ENCODE measurements at places on chromosomes 2 and 18. TPM values are rescaled to one million over a fixed set of nuclear protein-coding genes. Genes with fewer than 3 reads are reported as not detected.

DNA sequence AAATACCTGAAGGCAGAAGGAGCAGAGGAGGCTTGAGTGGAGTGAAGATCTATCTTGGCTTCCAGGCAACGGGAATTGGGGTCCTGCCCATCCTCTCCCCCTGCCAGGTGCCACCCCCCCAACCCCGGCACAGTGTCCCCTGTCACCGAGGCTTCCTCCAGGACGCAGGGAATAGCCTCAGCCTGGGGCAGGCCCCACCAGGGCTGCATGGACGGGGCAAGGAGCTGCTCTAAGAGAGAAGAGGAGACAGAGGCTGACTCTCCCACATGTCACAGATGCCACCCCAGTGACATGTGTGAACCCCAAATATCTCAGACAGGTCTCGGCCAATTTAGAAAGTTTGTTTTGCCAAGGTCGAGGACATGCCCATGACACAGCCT lies 42.1 kb downstream of the PXDN start:
- no peak for DNase-seq

GRCh38 chr2:188610050-188610444 lies 318.4 kb downstream of the GULP1 start:
- DNase-seq = no peak

DNA sequence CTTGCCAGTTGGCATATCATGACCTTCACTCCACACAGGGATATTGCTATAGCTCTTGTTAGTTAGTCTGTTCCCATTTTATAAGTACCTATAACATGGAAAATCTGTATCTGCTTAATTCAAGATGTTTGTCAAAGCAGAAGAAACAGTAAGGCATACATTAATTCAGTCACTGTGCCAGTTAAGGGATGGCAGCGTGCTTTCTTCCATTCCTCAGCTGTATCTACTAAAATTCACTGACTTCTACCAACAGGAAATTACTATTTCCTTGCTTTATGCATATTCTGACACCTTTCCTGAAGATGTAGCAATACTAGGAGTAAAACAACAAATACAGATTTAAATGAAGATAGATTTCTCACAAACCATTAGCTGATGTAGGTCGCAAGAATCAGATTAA lies 59.9 kb downstream of the RNF152 start:
- no peak for DNase-seq

DNA sequence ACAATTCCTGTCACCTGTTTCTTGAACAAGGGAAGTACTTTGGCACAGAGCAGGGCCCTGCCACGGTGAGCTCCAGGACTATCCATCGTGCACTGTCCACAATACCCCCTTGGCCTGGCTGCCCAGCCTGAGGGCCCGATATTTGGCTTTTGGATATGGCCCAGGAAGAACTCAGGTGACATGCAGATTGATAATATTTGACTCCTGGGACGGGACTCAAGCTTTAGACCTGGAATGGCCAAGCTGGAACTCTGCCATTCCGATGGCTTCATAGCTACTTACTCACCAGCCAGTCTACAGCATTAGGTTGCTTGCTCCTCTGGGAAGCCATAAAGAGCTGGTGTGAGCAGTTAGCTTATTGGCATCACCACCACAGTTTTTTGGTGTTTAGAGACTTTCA lies 26.6 kb downstream of the EML6 start:
- no peak for DNase-seq

CCDC68 gene
- 8.1 TPM for total RNA-seq

DNA sequence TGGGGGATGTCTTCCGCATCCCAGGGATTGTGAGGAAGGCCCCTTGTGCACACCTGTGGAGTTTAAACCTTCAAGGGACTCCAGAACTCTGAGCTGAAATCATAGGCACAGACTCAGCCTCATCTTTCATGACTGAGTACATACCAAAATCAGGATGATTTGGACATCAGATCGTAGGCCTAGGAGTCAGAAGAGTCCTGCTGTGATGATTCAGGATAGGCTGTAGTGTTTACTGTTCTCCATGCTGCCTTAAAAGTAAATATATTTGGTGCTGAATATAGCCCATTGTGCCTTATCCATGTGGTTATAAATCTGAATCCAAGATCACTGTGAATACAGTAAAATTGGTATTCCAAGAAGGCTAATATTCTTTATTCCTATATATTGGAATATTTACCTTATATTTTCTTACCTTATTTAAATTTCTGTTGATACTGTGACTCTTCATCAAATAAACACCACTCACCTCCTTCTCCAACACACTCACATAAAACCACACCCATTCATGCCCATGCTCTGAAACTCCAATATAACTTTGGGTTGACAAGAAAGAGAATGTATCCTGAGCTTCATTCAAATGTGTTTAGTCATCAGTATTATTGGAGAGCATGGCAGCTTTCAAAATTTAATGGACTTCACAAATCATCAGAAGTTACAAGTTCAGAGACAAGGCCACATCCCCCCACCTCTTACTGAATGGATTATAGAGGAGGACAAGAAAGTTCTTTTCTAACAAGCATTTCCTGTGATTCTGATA lies 561.4 kb upstream of the LINC00305 start:
- DNase-seq = no peak

DNA sequence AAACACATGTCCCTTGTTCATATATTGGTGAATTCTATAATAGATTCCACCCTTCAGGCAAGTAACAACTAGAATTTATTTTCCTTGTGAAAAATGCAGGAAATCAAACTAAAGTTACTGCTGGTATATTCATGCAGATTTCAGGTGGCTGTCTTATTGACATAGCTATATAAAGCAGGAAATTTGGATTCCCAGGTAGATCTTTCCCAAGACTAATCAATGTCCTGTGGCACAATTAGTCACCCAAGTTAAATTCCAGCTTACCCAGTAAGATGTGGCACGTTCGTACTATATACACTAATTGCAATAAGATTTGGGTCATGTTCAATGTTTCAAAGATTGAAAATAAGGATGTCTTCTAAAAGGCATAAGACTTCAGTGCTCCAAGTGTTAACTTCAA lies 42.0 kb downstream of the MYO5B start:
- no peak for DNase-seq

KCNF1 gene
- total RNA-seq = not detected
